SJCRH30 (cell line): ENCODE measurements at places on chromosomes 3 and 15. TPM values are rescaled to one million over a fixed set of nuclear protein-coding genes. Genes with fewer than 3 reads are reported as not detected.

GRCh38 chr15:45855907-45856579 is 221.2 kb downstream of the SQOR start:
- DNase-seq, result no peak

Gene TRPM1
- 0.06 TPM in 1 of 2 replicates, not detected in the other for total RNA-seq

DNA sequence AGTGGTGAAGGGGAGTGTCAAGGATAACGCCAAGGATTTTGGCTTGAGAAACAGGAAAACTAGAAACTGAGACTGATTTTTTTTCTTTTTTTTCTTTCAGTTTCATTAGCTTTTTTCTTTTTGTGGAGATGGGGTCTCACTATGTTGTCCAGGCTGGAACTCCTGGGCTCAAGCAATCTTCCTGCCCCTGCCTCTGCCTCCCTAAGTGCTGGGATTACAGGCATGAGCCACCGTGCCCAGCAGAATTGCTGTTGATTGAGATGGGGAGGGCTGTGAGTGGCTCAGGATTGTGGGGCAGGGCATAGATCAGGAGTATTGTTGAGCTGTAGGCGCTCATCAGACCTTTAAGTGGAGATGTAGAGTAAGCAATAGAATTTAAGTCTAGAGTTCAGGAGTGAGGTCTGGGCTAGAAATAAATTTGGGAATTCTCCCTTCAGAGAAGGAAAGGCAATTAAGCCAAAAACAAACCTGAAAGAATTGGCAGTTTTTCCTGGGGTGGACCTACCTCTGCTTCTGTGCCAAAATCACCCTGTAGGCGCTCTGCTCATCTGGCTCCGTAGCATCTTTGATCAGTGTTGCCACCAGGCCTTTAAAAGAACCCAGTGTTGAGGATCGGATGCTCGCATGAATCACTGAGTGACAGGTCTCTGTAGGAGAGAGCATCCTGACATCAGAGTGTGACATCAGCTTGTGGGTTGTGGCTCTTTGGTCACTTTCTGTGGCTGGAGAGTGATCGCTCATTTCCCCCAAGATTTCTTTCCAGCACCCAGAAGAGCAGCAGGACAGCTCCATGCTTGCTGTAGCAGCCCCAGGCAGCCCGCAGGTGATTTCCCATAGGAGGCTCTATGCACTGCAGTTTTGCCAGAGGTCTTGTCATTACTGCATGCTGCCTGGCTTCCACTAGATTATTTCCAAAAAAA is 15.8 kb downstream of the ABHD17C start:
- DNase-seq, result no peak

Gene HES1
- 18.7 and 21.6 TPM in 2 replicates for total RNA-seq

DNA sequence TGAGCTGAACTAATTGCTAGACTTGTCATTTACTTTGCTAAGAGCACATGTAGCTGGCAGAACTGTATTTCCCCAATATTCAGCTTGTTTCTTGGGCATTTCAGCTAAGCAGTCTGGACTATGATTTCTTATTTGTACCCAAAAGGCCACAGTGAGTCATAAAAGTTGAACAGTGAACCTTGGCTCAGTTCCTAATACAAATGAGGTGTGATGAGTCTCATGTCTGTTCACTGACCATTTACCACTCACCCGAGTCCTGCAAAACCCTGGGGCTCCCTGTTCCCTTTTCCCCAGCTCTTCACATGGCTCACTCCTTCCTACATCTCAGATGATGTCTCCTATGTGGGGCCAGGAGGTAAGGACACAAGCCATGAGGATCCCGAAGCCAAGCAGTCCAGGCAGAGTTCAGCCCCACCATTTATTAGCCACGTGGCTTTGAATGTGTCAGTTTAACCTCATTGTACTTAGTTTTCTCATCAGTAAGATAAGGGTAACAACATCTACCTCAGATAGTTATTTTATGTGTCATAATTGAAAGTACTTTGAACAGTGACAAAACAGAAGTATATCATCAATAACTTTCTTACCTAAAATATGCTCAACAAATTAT is 239.3 kb downstream of the IL5RA start:
- DNase-seq, result no peak

DNA sequence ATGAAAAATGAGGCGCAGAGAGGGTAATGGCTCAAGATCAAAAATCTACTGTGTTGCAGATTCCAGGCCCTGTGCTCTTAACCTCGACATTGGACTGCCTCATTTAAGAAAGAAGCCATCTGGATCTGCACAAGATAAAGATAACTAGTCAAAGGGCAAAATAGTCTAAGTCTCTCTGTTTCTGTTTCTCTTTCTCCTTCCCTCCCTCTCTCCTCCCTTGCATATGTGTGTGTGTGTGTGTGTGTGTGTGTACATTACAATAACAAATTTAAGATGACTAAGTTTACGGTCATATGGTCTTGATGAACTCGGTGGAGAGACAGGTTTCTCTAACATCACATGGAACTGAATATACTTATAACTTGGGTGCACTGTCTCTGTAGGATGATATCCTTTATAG is 69.2 kb downstream of the MEIS2 start:
- no peak for DNase-seq

DNA sequence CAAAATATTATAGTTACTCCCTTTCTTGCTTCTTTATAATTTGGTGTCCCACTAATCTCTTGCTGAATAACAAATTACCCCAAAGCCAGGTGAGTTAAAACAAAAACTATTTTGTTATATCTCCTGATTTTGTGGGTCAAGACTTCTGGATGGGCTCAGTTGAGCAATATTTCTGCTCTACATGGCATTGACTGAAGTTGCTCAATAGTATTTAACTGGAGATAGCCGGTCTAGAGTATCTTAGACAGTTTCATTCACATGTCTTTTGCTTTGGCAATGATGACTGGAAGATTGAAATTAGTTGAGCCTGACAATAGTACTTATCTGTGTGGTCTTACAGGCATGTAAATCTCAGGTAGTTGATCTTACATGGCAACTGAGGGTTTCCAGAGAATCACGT is 51.0 kb upstream of the TP63 start:
- DNase-seq, result no peak

Gene CCDC71
- 16.0 and 19.3 TPM in 2 replicates for total RNA-seq

DNA sequence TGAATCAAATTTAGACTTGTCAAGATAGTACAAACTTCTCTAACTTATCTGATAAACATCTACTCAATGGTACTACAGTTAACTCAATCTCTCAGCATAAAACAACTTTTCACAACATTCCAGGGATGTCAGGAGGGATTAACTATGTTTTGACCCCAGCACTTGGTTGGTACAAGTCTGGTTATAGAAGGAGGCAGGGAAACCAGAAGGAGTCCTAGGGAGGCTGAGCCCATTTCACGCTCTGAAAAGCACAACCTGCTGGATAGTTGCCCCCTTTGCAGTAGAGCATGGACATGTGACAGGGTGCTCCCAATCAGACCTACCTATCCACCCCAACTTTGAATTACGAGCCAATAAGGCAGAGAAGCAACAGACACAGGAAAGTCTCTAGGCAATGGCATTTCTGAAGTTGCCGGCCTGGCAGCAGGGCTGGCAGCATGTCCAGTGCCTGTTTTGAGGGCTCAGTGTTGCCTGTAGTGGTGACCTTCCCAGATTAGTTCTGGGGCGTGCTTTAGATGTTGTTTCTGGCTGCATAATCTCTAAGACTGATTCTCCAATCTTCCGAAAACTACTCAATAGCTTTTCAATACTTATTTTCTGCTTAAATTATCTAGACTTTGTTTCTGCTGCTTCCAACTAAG is 8.2 kb downstream of the ANKUB1 start:
- DNase-seq, result peak; percentile 18

DNA sequence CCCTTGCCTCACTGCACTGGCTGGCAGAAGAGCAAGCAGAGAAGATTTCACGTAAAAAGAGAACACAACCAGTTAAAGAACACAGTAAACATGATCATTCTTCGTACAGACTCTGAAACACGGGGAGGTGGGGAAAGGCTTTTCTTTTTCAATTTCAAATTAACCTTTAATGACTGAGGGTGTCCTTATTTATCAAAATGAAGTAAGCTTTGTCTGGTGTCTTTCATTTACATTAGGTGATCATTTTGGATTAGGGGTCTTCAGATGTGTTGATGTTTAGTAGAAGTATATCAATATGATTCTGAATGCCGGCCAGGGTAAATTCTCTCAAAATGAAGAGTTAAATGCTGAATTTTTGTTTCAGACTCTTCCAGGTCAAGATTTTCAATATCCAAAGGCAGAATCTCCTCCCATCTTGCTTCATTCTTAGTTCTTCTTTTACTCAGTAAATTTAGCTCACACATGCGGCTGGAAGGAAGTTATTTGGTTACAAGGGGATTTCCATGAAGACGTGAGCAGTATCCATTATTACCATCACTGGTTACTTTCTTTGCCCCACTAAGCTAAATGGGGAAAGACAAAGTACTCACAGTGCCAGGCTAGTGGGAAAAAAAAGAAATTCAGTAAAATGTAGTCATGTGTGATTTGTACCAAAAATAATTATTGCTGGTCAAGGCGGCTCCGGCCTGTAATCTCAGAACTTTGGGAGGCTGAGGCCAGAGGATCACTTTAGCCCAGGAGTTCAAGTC is 272.2 kb upstream of the NR2F2 start:
- no peak for DNase-seq

DNA sequence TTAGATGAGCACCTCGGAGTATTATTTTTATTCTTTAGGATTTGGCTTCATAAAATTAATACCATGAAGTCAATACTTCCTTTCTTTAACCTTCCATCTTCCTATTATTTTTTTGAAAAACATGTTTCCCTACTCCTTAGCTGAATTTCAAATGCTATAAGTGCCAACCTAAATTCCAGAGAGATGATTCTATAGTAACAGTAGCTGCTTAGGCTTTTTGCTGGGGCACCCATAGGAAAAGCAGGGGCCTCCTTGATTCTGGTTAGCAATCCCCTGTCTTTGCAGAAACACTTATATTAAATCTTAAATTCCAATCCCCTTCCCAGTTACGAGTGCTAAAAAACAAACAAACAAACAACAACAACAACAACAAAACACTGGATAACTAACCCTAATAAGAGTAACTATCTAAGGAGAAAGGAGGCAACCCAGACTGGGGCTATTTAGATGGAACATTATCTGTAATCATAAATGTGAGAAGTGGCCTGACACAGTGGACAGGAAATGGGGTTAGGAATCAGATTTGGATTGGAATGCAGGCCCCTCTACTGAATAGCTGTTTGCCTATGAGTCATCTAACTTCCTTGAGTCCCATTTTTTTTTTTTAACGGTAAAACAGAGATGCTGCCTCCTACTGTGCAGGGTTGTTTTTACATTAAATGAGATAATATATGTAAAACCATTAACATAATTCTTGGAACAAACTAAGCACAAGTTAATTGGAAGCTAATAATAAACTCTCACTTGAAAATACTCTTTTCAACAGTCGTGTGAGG is 148.1 kb downstream of the WDR72 start:
- DNase-seq, result peak; percentile 2

DNA sequence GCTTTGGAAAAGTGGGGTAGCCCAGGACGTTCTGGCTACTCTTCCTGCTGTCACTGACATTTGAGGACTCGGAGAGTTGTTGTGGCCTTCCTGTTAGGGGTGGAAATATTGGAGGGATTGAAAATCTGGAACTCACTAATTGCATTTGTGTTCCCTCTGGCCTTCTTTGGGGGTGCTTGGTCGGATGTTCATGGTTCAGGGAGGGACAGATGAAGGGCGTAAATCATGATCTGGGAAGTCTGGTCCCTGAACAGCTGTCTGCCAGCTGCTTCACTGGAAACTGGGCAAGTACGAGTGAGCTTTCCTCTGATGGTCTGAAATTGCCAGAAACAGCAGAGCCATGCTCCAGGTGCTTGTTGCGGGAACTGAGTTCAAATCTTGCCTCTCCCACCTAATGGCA is 327.8 kb upstream of the C2CD4B start:
- DNase-seq, result peak; percentile 88

Gene CTXN2
- not detected in 2 replicates for total RNA-seq

- no peak for DNase-seq
Observed at GRCh38 chr3:20811631-20812030, 625.6 kb upstream of the SGO1 start.

DNA sequence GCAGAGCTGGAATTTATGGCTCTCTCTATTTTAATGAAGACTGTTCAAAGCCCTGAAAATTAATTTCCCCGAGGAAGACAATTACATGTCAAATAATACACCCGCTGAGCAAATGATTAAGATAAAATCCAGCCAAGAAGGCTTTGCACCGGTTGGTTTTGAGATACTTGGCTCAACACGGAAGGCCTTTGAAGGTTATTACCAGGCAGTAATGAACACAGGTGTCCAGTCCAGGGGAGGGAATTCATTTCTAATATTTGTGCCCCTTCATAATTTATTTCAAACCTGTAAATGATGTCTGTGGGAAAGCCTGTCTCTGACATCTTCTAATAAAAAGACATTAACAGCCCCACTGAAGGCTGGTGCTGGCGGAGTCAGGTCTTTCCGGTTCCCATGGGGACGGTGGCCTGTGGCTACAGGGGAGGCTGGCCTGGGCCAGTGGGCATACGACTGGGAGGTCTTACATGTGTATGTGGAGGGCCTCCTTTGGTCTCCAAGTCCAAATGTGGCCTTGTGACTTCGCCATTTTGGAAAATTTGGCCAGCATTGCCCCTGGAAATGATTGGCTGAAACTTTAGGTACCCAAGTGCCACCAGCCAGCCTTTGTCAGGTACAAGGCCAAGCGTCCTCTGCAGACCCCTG is 49.9 kb upstream of the IQSEC1 start:
- DNase-seq, result no peak

DNA sequence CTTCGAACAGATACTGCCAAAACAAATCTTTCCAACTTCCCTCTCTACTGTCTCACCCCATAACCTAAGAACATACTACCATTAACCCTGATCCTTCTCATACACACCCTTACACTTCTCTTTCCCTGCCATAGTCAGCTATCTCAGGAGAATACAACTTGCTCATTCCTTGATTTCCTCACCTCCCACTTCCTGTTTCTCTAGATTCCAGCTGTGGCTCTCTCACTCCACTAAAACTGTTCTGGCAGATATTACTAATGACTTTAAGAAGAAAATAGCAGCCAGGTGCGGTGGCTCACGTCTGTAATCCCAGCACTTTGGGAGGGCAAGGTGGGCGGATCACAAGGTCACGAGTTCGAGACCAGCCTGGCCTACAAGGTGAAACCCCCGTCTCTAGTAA is 4.6 kb downstream of the LSG1 start:
- DNase-seq, result no peak

GRCh38 chr3:53258600-53259426 is 3.0 kb upstream of the TKT start:
- DNase-seq, result no peak

DNA sequence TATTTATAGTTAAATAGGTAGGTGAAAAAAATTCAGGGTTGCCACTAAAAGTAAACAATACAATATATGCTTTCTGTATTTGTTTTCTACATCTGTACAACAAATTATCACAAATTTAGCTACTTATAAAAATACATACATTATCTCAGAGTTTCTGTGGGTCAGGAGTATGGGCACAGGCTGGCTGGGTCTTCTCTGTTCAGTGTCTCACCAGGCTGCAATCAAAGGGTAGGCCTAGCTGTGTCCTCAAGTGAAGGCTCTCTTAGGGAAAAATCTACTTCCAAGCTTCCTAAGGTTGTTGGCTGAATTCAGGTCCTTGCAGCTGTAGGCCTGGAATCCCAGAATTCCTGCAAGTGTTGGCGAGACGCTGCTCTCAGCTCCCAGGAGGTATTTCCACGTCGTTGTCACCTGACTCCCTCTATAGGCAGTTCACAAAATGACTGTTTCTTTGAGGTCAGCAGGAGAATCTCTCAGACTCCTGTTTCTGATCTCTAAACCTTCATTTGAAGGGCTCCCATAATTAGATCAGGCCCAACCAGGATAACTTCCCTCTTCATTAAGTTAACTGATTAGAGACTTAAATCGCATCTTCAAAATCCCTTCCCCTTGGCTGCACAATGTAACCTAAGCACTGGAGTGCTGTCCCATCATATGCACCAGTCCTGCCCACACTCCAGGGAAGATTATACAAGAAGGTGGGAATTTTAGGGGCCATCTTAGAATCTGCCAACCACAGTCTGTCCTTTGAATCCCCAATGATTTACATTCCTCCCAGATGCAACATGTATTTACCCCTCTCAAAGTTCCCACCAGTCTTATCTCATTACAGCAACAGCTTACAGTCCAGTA is 296.6 kb downstream of the SUCLG2 start:
- peak; percentile 58 for DNase-seq
